ENCODE measurements at places on chromosomes 3 and 15. TPM values are rescaled to one million over a fixed set of nuclear protein-coding genes. Genes with fewer than 3 reads are reported as not detected.

GRCh38 chr3:128297401-128298138 is 144.3 kb downstream of the EEFSEC start:
- no peak for DNase-seq

DNA sequence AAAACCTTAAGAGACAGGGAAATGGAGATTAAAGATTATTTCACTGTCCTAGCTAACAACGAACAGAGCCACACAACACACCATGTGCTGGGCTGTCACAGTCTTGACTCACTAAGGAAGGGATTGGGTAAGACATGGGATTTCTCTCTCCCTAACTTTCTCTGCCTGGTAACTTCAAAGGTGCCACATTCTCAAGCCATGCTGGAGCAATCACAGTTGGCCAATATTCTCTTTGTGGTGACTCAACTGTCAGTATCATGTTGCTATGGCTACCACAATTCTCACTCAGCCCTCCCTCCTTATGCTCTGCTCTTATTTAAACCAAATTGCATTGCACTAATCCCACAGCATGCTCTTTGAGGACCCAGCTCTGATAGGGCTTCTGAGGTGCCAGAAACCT is 74.0 kb downstream of the OXNAD1 start:
- DNase-seq = no peak

GRCh38 chr3:16343101-16343500 is 78.1 kb downstream of the OXNAD1 start:
- no peak for DNase-seq

GRCh38 chr3:64048631-64049061 is 25.4 kb upstream of the PSMD6 start:
- no peak for DNase-seq

- DNase-seq = no peak
Observed at GRCh38 chr15:22873841-22874240, 35.4 kb downstream of the NIPA2 start.

GRCh38 chr3:42653560-42654330 is at the start of gene ZBTB47:
Gene ZBTB47 (plus strand): TSS chr3:42653697. CDS start chr3:42658356, 4,659 bp downstream.
- DNase-seq = no peak

DNA sequence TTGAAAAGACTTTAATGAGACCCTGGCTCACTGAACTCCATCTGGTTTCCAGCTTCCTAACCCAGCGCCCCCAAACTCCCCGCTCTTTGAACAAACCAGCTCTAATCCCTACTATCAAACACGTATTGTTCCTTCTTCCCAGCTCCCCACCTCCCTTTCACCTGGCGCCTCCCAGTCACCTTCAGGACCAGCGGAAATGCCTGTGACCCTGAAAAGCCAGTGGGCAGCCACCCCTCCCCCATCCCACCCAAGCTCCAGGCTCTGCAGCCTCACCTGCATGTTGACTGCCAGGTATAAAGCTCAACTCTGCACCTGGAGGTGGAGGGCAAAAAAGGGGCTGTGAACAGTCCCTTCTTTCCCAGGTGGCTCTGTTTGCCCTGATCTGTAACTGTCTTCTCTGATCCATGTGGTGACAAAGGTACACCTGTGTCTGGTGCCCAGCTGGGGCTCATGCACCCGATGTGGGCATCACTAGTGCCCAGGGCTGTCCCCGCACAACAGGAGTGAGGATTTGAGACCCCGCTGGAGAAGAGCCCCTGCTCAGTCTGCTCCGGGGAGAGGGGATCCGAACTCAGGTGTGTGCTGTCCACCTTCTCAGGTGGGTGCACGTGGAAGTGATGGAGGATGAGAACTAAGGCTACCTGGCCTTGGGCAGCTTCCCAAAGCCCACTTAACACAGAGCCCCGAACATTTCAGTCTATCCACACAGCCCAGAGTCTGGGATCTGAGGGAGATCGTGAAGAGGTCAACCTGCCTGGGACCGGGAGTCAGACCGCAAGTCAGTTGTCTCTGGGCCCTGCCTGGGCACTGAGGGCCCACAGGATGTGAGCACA is 128.9 kb downstream of the NSMCE3 start:
- no peak for DNase-seq

- peak; percentile 22 for DNase-seq
Observed at GRCh38 chr15:57640930-57641682, 49.4 kb downstream of the MYZAP start.

GRCh38 chr3:120092474-120092873 is 1.8 kb downstream of the GSK3B start:
- no peak for DNase-seq

DNA sequence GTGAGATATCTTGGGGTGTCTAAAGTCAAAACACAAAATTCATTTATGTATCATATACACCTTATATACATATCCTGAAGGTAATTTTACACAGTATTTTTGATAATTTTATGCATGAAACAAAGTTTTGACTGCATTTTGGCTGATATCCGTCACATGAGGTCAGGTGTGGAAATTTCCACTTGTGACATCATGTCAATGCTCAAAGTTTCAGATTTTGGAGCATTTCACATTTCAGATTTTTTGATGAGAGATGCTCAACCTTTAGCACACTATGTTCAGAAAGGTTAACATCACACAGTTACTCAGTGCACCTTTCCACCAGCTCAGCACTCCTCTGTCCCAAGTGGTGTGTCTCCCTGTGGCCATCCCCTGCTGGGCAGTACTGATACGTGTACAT is 37.7 kb upstream of the CPB1 start:
- DNase-seq = no peak

GRCh38 chr3:181855825-181856224 is 144.1 kb downstream of the SOX2 start:
- no peak for DNase-seq

DNA sequence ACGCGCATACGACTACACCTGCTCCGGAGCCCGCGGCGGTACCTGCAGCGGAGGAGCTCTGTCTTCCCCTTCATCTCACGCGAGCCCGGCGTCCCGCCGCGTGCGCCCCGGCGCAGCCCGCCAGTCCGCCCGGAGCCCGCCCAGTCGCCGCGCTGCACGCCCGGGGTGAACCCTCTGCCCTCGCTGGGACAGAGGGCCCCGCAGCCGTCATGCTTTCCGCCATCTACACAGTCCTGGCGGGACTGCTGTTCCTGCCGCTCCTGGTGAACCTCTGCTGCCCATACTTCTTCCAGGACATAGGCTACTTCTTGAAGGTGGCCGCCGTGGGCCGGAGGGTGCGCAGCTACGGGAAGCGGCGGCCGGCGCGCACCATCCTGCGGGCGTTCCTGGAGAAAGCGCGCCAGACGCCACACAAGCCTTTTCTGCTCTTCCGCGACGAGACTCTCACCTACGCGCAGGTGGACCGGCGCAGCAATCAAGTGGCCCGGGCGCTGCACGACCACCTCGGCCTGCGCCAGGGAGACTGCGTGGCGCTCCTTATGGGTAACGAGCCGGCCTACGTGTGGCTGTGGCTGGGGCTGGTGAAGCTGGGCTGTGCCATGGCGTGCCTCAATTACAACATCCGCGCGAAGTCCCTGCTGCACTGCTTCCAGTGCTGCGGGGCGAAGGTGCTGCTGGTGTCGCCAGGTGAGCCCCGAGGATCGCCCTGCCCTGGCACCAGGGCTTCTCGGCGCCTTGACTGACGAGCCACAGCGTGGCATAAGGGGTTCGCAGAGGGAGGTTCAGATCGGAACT is 420 bp downstream of the SLC27A2 start:
- DNase-seq = peak; percentile 66

DNA sequence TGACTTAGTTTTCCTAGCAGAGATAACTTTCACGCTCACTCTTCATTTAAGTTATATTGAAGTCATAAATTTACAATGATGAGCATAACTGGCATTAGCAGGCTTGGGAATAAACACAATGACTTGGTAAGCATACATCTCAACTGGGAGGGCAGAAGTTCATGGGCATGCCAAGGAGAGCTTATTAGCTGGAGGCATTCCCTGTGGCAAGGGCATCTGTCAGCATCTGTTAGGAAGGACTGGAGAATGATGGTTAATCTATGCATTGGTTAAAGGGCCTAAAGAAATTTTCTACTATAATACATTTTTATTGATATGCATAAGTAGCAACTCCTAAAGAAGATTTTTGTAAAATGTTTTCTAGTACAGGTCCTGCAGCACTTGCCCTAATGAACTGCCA is 52.4 kb downstream of the NEK11 start:
- DNase-seq = no peak

DNA sequence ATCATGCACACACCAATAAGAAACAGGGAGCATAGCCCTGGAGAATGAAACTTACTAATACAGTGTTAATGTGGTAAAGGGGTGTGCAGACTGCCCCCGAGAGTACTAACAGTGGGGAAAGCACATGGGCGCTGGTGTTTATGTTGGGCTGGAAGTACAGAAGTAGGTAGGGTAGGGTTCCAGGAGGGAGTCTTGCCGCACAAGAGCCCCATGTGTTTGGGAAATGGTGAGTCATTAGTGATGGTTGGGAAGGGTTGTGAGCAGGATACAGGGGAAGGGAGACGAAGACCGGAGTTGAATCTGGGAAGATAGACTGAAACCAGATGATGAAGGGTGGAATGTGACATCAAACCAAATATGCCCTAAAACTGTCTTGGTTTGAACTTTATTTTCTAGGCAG is 117.1 kb downstream of the THSD4 start:
- no peak for DNase-seq

DNA sequence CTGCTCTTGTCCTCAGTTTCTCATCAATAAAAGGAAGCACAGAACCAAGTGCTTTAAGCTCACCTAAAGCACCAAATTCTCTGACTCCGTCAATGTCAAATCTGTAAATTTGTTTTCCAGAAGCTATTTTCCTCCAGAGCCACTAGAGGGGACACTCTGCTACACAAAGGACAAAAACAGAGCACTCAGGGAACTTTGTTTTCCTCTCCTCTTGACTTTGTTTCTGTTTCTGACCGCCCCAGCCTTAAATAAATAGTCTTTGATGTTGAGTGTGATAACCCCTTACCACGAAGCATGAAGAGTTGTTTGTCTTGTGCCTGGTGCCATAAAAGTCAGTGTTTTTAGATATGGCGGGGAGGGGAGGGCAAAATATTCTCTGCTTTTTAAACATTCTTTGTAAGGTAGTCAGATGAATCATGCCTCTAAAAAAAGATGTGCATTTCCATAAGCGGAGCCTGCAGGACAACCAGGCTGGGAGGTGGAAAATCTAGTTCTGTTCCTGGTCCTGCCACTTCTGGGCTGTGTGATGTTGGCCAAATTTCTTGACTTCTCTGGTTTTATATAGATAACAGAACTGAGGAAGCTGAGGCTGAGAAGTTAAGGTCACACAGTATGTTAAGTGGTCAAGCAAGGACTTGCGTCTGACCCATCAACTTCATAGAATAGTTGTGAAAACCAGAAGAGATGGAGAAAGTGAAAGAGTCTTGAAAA is 7.3 kb upstream of the ZBTB38 start:
- DNase-seq = no peak

GRCh38 chr3:168865022-168865551 is 769.4 kb upstream of the GOLIM4 start:
- DNase-seq = no peak

DNA sequence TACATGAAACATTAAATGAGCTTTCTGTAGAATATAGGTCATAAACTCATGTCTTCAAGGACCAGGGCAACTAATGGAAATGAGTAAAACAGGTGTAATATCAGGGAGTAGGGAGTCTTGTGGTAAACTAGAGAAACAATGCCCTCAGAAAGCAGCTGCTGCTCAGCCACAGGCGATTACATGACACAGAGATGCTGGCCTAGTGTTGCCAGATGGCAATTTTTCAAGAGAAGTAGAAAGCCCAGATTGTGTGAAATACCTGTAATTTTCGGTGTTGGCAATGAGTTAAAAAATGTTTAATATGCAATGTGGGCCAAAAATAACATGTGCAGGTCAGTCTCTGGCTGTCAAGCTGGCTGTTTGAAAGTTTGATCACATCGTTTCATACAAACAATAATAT is 23.4 kb downstream of the NCEH1 start:
- DNase-seq = no peak

DNA sequence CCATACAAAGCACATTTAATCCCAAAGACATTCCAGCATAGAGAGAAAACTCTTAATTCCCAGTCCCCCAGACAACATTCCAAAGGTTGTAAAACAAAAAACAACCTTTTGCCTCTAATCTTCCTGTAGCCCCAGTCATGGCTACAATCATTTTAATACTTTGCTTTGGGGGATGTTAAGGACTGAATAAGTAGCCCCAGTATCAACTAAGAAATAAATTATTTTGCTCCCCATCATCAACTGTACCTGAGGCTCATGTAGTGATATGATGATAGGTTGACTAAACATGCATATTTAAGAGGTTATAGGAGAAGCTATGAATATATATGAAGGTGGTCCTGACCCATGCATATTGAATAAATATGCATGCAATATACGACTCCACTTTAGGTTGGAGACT is 40.6 kb downstream of the PRR20G start:
- no peak for DNase-seq

DNA sequence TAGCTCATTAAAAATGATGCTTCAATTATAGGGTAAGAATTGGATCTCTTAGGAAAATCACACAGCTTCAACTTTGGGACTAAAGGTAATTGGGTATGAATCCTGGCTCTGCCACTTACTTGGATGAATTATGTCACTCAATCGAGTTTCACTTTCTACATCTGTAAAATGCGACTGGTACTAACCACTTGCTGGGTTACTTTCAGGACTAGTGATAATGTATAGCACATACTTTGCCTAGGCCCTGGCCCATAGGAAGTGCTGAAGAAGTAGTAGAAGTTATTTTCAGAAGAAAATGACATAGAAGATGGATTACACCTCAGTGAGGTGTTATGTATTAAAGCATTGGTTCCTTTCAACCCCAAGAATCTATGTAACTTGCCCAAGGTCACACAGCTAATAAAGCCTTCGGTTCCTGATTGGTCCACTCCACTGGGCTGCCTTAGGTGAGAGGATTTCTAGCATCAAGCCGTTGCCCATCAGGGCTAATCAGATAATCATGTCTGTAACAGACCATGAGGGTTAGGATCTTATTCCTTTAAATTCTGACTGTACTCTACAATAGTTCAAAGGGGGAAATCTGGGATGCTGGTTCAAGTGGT is 29.4 kb upstream of the AP4E1 start:
- DNase-seq = peak; percentile 34

- peak; percentile 25 for DNase-seq
Observed at GRCh38 chr3:100634493-100635272, 25.3 kb downstream of the ADGRG7 start.

DNA sequence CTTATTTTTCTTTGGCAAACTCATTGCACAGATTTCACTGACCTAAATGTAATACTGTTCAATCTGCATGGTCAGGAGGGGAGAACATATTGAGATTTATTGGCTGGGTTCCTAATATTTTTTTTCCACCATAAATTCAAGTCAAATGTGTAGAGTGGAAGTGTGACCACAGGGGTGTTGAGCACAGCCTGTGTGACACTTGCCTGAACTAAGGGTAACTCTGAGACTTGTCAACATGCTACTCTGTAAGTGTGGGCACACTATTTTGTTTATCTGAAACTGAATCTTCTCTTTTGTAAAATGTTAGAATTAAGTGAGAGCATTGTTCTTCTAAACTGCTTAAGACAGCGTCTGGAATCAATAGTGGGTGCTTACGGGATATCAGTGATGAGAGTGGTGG is 516.2 kb downstream of the GRM7 start:
- DNase-seq = no peak

ISL2 gene
- total RNA-seq = not detected

SPESP1 gene
- 1.1 TPM for total RNA-seq

ATP2B2 gene
- total RNA-seq = not detected

CCR3 gene
- total RNA-seq = not detected

GREM1 gene
- total RNA-seq = not detected

EPHA3 gene
- total RNA-seq = 0.20 TPM

MYZAP gene
- not detected for total RNA-seq

PLS1 gene
- total RNA-seq = 6.2 TPM

MAP2K1 gene
- total RNA-seq = 108 TPM

MORC1 gene
- total RNA-seq = not detected

TPRG1 gene
- 1.1 TPM for total RNA-seq

CCDC66 gene
- 31.0 TPM for total RNA-seq

CHRFAM7A gene
- 1.2 TPM for total RNA-seq

All from activated naive CD8-positive, alpha-beta T cell treated with anti-CD3 and anti-CD28 coated beads for 36 hours (primary cell).